ENCODE measurements at places on chromosomes 3 and 15.

GRCh38 chr3:80535286-80535685 is 767.5 kb upstream of the ROBO1 start:
- DNase-seq: no peak

DNA sequence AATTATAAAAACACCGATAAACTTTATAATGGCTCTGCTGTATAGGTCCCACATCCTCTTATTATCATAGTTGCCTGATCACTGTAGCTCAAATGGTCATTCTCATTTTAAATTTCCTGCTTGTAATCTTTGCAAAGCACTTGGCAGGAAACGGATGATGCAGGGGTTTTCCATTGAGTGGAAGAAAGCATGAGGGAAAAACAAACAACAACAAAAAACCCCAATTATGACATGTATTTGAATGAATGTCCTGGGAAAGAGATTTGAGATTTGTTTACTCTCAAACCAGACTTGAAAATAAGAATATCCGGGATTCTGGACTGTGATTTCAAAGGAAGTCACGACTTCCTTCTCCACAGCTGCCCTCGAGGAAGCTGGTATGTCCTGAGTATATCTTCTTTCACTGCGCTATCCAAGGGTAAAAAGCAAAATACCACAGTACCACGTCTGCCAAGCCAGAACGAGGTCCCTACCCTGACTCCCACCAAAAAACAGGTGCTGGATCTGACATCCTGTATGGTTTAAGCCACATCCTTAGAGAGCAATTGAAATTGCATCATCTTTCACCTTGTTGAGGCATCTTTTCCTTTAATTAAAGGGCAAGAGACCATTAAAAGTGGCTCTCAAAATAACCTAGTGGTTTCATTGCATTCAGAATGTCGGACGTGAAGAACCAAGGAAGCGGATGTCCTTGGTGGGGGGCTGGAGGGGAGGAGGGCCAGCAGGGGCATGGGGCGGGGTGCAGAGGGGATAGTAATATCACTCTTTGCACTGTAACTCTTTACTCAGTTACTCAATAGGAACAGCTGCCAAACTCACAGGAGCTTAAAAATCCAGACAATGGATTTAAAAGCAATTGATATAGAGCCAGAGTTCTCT is 13.5 kb upstream of the TIPIN start:
- DNase-seq: peak; percentile 24

GRCh38 chr3:179021119-179021903 is 50.3 kb downstream of the ZMAT3 start:
- DNase-seq: no peak

DNA sequence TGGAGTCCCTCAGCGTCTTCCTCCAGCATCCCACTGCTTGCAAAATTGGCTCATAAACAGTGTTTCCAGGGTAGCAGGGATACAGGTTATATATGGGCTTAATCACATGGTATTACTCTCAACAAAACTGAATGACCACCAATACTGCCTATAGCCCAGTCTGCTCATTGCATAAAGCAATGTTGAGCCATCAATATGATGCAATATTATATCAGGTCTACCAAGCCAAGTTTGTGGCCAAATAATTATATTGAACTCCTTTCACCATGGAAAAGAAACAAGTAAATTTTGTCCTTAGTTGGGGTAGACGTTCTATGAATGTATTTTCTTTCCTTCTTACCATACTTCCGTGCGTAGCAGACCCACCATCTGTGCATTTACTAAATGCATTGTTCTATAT is 652.3 kb downstream of the ROBO1 start:
- no peak for DNase-seq

DNA sequence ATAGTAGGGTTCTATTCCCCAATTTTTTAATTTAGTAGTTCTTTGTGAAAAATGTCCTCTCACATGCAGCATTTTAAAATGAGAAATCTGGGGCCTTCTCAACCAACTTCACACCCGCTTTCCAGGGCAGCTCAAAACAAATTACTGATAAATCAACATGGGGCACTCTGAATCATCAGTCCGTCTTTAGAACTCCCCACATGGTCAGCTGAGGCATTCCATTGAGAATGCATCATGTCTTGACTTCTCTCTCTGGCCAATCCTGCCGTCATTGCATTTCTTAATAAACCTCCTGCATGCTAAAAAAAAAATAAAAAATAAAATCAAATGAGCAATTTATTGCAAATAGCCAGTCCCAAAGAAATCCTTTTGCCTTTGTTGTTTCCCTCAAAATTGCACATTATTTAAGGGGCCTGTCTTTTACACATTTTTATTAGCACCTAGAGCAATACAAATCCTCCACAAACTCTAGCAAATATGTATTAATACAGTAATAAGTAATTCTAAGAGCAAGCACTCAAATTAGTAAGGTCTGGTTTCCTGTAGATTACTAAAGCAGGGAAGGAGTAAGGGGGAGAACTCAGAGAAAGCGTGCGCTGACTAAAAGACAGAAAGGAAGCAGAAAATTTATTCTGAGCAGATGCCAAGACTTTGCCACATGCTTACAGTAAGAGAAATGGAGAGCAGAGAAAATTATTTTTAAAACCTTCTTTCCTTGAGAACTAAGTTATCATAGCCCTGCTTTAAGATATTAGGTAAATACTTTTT is 175.7 kb downstream of the TNIK start:
- DNase-seq: no peak

DNA sequence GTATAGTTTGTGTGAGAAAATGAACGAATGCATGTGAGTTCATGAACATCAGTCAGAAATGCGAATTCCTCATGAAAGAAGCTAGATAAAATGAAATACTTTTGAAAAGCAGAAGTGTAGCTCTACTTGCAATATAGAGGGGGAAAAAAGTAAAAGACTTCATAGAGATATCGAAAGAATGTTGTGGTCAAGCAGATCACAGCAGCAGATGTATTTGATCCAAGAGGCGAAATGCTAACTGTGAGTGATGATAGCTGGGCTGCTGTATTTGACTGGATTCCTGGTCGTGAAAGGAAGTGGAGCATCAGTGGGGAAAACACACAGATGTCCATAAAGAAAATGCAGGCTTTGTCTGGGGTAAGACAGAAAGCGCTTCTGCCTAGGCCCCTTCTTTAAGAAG is 112.4 kb downstream of the ADAMTSL3 start:
- DNase-seq: no peak

GRCh38 chr3:70400194-70400593 is 87.8 kb upstream of the MDFIC2 start:
- DNase-seq: no peak

DNA sequence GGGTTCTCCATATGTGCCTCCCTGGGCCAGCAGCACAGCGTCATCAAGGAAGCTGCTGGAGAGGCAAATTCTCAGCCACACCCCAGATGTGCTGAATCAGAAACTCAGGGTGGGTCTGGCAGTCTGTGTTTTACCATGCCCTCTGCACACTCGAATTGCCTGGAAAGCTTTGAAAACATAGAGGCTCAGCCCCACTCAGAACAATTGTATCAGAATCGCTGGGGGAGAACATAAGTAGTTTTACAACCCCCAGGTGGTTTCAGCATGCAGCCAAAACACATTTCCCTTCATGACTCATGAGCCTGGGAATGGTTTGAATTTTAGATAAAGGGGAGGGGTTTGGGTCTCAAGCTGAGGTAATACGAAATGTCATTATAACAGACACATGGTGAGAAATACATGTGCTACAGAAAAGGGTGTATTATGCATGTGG is 9.6 kb downstream of the TGM4 start:
- no peak for DNase-seq

GRCh38 chr3:183537295-183537730 is 18.2 kb downstream of the KLHL6 start:
- no peak for DNase-seq

GRCh38 chr15:33114374-33114717 is 80.2 kb downstream of the FMN1 start:
- DNase-seq: no peak

DNA sequence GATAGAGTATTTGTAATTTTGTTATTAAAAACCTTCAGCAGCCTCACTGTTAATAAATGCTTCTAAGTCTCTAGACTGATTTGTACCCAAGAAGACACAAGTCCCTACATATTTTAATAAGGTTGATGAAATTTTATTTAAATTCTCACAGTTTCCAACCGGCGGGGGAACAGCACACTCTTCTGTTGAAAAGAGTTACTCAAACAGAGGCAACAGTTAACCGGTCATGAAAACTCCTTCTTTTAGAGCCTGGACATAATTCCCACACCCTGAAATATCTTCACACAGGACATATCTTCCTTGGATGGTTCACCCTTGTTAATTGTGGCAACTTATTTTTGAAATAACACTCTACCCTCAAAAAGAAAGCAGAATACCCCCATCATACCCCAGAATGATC is 278.8 kb downstream of the FOXP1 start:
- peak; percentile 41 for DNase-seq

GRCh38 chr3:69320871-69321271 is 65.0 kb downstream of the FRMD4B start:
- DNase-seq: no peak

- no peak for DNase-seq
These were observed 8.3 kb downstream of the EXOSC7 start for GRCh38 chr3:44984335-44984734.

GRCh38 chr15:43255376-43255775 is 11.4 kb downstream of the TGM5 start:
- no peak for DNase-seq

- DNase-seq: no peak
These were observed 160.1 kb upstream of the PDZRN3 start for GRCh38 chr3:73784686-73785392.

DNA sequence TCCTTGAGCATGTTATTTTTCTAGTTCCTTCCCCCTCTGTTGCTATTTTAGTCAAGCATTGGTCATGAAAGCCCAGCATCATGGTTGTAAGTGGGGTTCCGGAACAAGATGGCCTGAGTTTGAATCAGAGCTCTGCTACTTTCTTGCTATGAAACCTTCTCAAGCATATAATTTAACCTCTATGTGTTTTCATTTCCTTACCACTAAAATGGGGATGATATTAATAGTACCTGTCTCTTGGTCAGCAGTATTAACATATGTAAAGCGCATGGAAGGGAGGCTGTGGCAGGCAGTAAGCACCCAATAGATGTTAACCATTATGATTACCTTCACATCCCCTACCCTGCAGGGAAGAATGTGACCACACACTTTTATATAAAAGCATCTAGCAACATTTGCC is 14.3 kb upstream of the SPRED1 start:
- no peak for DNase-seq

GRCh38 chr3:128083980-128084674 is 31.9 kb downstream of the SEC61A1 start:
- no peak for DNase-seq

DNA sequence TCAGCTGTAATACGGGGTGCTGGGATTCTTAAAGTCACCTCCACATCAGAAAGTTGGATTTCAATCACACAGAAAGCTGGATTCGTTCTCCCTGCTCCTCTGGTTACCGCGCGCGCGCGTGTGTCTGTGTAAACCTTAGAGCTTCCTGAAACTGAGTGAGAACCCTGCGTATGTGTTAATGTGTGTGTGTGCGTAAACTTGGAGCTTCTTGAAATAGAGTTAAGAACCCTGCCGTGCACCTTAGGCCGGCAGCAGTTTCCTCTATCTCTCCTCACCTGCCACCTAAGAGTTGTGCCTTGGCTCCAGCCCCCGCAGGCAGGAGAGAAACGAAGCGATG is 531 bp downstream of the LZTFL1 start:
- peak; percentile 31 for DNase-seq

DNA sequence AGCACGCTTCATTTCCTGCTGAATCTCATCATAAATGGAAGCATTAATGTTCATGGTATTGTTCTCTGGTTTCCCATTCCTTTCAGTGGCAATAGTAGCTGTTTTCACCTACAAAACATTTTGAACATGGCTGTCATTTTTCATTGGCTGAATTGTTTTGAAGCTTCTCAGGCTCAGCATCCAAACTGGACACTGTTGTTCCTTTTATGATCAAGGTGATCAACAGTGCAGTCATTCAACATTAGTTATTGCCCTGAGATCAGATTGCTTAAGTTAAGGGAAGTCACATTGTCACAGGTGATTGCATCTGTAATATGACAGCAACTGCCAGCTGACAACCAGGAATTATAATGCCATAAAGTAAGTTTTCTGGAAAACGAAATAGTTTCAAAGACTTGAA is 46.9 kb downstream of the SATB1 start:
- DNase-seq: no peak

- DNase-seq: no peak
These were observed 40.9 kb downstream of the STAG1 start for GRCh38 chr3:136711277-136711676.

DNA sequence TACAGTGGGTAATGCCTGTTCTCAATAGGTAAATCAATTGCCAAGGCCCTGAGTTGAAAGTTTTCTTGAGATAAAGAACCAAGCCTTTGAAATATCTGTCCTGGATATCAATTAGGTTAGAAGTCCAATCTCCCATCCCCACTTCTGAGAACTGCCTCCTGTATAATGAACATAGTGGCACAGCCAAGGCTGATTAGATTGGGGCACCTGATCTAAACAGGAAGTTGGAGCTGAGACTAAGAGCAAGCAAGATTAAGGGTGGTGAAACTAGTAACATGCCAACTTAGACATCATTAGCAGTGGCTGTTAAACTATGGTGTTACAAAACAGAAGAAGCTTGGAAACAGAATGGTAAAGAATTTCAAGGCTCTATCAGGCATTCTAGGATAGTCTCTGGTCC is 137.7 kb upstream of the TMEM108 start:
- no peak for DNase-seq

DNA sequence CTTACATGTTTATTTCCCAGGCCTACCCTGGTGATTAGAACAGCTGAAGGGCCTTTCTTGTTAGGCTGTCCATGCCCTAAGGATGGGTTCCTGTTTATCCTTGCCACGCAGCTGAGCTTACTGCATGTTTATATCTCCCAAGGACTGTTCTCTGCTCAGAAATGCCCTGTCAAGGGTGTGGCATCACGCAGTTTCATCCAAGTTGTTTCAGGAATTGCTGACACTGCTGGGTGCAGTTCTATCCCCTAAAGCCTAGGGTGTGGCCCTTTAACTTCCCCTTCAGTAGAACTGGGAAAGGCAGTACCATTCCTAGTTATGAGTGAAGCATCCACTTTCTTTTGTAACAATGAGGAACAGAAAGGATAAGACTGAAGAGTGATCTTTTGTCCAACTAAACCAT is 5.0 kb downstream of the ELL3 start:
- no peak for DNase-seq

GRCh38 chr15:94703596-94703995 is 472.2 kb downstream of the MCTP2 start:
- DNase-seq: no peak

DNA sequence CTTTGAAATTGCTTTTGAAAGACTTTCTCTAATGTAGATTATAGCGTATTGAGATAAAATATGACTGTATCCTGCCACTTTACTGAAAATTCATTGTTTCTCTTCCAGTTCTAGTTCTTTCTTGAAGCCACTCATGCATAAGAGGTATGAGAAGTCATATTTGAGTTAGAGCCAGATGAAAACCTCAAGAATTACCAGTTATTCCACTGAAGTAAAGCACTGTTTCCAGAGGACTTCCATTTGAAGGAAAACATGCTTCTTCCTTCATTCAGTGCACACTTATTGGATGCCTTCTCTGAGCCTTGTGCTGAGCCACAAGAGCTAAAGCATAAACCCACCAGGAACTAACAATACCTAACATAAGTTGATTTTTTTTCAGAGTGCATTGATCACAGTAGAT is 513.4 kb downstream of the ZNF385D start:
- DNase-seq: no peak
